ENCODE measurements at places on chromosomes 5 and 9. TPM values are rescaled to one million over a fixed set of nuclear protein-coding genes. Genes with fewer than 3 reads are reported as not detected.

The PTGES gene
- 0.41 TPM for total RNA-seq

The PCA3 gene
- total RNA-seq = not detected

The IGFBPL1 gene
- not detected for total RNA-seq

The INSYN2B gene
- total RNA-seq = not detected

The CMYA5 gene
- 0.39 TPM for total RNA-seq

The PCDHA2 gene
- not detected for total RNA-seq

The PRUNE2 gene
- total RNA-seq = 0.86 TPM

The ANXA2R gene
- total RNA-seq = 8.4 TPM

The CATSPER3 gene
- total RNA-seq = 0.51 TPM

The THBS4 gene
- 2.0 TPM for total RNA-seq

The NME5 gene
- not detected for total RNA-seq

DNA sequence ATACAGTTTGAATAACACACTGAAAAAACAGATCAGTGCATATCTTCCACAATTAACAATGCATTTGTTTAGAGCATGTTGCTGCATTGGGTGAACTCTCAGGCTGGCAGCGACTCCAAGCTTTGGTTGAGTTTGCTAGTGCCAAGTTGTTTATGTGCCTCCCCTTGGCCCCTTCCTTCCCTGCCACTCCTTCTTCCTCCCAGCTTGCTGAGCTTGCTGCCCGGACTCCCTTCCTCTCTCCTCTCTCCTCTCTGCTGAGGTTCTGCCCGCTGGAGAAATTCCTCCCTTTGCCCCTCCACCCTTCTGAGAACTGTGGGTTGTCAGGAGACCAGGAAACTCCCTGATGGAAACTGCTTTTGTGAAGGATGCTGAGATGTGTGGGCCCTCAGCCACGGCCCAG, 247.3 kb downstream of the PDZD2 start:
- no peak for DNase-seq

DNA sequence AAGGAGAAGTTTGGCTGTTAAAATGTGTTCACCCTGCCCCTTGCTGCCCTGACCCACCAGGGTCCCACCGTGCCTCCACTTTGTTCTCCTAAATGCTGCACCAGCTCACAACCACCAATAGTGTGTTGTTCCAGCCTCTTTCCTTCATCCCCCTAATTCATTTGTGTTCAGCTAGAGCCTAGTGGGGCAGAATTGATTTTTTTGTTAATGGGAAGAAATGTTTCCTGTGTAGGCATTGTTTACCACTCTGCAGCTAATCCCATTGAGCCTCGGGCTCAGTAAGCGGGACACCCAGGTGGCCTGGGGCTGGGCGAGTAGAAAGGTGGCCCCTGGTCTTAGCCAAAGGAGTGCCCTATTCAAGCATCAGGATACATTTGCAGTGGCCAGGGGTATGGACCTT, 127.6 kb downstream of the MVB12B start:
- no peak for DNase-seq

GRCh38 chr5:141359790-141360426, at the start of gene PCDHGB2:
Gene PCDHGB2, plus strand, starts transcription at chr5:141359994. Its CDS starts 142 bp downstream, at chr5:141360136.
- no peak for DNase-seq

- no peak for DNase-seq
Observed at GRCh38 chr9:133612816-133613215, 3.6 kb upstream of the FAM163B start.

GRCh38 chr5:32008746-32009145, 165.4 kb downstream of the GOLPH3 start:
- DNase-seq = no peak

GRCh38 chr5:176736301-176736930, 73.9 kb upstream of the UNC5A start:
- peak; percentile 37 for DNase-seq

- DNase-seq = no peak
Observed at GRCh38 chr5:85441156-85441555, 1056.5 kb upstream of the EDIL3 start.

DNA sequence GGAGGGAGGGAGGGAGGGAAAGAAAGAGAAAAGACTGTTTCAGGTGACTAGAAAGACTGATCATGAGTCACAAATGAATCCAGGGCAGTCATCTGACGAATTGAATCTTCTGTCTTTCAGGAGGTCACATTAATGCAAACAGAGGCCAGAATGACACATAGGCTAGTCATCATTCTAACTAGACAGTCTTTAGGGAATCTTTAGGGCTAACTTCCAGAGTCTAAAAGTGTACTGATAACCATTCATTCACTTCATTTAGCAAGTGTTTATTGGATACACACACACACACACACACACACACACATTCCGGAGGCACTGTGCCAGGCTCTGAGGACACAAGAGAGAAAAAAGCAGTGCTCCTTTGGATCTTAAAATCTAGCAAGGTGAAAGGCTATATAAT, 156.7 kb downstream of the EBF1 start:
- no peak for DNase-seq

DNA sequence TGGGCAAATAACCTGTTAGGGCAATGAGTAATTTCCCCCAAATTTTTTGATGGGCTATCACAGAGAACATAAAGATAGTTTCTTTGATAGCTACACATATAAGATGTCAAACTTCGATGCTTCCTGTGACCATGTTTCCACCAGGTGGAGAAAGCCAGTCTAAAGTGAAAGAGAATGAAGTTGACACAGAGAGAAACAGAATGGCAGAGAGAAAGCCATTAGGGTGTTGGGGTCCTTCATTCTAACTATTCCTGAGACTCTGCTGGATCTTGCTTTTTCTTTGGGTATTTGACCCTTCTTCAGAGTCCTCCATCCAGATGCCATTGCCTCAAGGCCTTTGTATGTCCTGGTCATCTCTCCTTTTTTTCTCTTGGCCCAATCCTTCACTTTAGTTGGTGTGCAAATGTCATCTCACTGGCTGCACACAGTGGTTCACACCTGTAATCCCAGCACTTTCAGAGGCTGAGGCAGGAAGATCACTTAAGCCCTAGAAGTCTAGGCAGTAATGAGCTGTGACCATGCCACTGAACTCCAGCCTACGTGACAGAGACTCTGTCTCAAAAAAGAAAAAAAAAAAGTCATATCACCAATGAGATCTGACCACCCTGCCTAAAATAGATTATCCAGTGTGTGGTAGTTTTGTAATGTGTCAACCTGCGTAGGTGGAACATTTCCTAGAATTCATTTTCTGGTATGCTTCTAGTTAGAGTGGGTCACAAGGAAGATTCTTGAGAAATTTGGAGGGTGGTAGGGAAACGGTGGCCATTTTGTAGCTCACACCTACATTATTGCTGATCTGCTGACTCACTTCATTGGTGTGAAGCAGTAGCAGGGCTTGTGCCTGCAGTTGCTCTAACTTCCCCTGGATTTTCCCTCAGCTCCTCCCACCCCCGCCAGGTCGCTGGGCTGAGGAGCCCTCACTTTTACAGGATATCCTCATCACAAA, 20.8 kb upstream of the KIF2A start:
- DNase-seq = peak; percentile 58

GRCh38 chr5:74738406-74738805, 28.5 kb downstream of the GFM2 start:
- no peak for DNase-seq

DNA sequence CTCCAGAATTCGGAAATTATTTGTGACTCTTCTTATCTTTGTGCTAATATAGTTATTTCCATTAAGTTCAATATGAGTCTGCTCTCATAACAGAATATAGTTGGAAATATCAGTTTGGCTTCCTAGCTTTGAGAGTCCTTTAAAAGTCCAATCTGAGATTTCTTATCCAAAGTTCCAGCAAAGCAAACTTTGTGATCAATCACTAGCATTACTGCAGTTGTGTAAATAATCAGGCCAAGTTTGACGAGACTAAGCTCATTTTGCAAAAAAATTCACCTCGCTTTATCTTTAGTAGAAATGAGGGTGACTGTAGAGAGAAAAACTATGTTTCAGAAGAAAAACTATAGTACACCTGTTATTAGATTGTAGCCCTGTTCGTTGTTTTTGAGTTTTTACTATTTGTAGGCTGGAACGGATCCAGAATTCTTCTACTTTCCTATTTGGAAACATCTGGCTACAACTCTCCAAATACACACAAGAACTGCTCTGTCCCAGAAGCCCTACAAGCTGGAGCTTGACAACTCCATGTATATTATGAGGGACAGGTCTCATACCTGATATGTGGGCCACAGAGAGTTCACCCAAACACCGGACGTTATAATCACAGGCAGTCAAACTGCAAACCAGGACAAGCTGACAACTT, 47.8 kb downstream of the RAPGEF1 start:
- no peak for DNase-seq

GRCh38 chr5:58259685-58260152, 200.2 kb downstream of the PLK2 start:
- no peak for DNase-seq

DNA sequence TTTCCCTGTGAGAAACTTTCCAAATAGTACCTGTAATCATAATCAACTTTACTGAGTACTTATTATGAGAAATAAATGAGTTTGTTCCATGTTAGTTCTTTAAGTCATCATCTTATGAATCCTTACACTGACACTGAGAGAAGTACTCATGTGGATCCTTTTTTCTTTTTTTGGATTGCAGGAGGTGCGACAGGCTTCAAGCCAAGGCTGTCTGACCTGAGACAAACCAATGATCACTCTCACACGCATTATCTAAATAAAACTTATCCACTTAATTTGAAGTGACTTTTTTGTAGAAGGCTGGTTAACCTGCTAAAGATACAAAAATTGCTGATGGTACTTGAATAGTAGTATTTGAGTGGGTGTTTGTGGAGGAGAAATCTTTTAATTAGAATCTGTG, 39.5 kb downstream of the JAKMIP2 start:
- DNase-seq = no peak

DNA sequence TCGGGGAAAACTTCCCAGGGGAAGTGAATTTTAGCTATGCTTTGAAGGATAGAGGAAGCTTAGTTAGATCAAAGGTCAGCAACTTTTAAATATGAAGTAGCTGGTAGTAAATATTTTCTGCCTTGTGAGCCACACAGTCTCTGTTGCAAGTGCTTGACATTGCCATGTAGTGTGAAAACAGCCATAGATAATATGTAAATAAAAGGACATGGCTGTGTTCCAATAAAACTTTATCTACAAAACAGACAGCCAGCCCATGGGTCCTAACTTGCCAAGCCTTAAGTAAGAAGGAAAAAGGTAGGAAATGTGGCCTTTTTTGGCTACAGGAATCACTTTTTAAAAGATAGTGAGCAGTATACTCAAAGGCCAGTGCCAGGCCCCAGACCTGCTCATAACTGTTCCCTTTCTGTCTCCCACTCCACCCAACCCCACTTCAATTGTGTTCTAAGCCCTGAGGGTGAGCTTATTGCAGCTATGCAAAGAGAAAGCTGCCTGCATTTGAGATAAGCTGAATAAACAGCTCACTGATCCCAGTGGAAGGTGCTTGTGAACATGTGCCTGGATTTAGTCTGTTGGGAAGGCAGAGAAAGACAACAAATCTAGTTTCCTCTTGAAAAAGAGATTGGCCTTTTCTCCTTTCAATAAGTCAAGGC, 113.0 kb upstream of the TRIM32 start:
- no peak for DNase-seq

GRCh38 chr9:127360829-127361228, 36.1 kb upstream of the SLC2A8 start:
- no peak for DNase-seq

DNA sequence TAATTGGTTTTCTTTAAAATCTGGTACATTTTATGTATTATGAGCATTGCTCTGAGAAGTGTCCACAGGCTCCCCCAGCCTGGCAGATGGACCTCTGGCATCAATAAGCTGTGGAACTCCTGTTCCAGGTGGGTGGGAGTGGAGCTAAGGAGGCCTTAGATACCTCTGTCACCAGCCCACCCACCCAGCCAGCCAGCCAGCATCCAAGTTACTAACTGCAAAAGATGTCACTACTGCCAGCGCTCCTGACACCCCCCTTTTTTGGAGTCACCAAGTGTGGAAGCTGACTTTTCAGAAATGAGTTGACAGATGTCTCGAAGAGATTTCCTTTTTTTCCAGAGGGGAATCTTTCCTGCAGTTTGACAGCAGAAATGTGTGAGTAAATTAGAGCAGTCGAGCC, 111.2 kb downstream of the GALNT10 start:
- DNase-seq = no peak

- no peak for DNase-seq
Observed at GRCh38 chr9:128169925-128170324, 9.9 kb downstream of the BBLN start.

DNA sequence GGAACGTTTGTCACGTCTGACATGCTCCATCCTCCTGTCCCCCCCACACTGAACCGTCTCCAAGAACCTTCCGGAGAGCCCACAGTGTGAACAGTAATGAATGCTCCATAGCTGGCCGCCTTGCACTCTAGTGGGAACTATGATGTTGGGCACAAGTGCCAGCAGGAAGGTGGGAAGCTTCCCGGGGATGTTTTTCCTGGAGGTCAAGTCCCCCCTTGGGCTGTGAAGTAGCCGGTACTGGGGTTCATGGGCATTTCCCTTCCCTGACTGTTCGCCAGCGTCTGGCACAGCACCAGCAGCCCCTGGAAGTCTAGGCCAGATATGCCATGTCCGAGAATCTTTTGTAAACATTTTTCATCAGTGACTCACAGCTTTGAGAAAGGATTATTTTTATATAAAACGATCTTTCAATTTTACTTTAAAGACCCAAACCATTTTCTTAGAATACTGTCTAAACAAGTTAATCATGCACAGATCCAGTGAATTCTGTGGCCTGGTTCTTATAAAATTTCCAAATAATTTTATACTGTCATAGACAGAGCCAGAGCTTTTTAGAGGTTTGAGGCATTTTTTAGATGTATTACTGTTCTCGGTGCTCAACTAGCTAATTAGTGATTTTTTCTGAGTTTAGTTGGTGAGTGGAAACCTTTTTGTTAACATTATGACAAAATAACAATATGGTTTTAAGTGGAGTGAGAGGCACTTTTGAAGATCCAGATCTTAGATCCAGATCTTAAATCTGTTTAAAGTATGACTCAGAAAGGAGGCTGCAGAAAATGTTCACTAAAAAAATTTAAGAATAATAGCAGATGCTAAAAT, 11.6 kb downstream of the ABL1 start:
- DNase-seq = no peak

DNA sequence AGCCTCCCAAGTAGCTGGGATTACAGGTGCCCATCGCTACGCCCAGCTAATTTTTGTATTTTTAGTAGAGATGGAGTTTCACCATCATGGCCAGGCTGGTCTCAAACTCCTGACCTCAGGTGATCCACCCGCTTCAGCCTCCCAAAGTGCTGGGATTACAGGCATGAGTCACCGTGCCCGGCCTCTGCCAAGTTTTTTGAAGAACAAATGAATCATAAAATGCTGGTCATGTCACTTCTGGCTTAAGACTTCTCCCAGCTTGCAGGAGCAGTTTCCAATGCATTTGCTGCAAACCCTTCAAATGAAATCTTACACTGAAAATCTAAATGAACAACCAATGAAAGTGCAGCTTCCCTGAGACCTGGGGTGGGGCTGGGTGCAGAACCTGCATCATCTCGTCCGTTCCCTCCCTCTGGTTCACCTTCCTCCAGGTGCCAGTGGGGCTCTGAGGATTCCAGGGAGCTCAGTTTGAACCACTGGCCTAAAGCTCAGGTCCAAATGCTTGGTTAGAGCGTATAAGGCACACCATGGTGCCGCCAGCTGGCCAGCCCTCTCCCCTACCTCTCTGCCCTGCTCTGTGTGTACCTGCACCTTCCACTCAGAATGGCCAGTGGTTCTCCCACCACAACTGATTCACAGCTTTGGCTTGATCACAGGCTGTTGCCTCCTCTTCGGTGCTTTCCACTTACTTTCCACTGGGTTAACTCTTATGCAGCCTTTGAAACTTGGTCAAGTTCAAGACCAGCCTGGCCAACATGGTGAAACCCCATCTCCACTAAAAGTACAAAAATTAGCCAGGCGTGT, 39.8 kb upstream of the FUBP3 start:
- no peak for DNase-seq

- DNase-seq = no peak
Observed at GRCh38 chr9:120363697-120364096, 216.3 kb downstream of the CDK5RAP2 start.

- no peak for DNase-seq
Observed at GRCh38 chr9:136594492-136594891, 48.6 kb upstream of the NOTCH1 start.

Data from activated naive CD4-positive, alpha-beta T cell treated with anti-CD3 and anti-CD28 coated beads, Interleukin-2, amount 50 U/mL, for 72 hours (primary cell).